ENCODE measurements at places on chromosomes 4 and X.

DNA sequence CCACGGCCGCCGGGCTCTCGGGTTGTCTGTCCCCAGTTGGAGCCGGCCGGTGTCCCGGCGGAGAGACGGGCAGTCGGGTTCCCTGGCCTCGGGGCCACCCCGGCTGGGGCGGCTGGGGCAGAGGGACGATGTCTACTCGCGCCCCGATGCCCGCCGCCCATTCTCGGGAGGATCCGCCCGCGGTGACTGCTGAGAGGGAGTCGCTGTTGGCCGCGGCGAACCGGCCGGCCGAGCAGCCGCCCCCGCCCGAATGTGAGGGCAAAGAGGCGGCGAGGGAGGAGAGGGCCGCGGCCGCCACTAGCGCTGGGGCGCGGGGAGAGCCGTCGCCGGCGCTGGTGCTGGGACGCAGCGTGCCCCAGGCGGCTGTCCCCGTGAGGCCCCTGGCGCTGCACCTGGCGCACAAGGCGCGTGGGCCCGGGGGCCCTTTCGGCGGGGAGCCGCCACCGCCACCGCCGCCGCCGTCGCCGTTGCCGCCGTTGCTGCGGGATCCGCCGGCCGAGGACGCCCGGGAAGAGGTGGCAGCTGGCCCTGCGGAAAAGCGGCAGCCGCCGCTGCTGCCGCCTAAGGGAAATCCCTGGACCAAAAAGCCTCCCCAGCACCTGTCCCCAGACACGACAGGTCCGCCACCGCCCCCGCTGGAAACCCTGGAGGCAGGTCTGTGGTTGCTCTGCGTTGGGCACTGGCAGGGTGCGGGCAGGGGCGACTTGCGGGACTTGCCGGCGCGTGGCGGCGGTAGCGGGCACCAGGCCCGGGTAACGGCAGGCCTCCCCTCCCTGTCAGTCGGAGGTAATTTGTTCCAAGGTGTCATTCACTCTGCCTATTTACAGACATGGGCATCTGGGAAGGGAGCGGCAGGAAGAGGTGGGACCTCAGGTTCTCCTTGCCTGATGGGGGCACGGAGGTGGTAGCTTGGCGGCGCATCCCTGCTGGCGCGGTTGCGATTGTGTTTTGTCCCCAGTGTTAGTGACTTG is 739 bp downstream of the LARP1B start:
- peak; percentile 39 for DNase-seq

- no peak for DNase-seq
Measured at GRCh38 chrX:45070116-45071007, 130.3 kb downstream of the DIPK2B start.

- DNase-seq, result no peak
Measured at GRCh38 chr4:186693159-186693815, 30.4 kb downstream of the FAT1 start.

GRCh38 chr4:110211007-110211769 is 12.8 kb upstream of the ELOVL6 start:
- DNase-seq, result no peak

- no peak for DNase-seq
Measured at GRCh38 chr4:77037736-77038135, 38.1 kb downstream of the CCNI start.

GRCh38 chr4:46648088-46648744 is 258.3 kb upstream of the GABRA2 start:
- DNase-seq, result no peak

GRCh38 chrX:109624641-109625616 is at the start of gene KCNE5:
Gene KCNE5 (minus strand): TSS chrX:109625172. CDS start chrX:109625020, 152 bp downstream.
- no peak for DNase-seq

- DNase-seq, result no peak
Measured at GRCh38 chr4:45302828-45303227, 576.5 kb upstream of the GNPDA2 start.

GRCh38 chrX:74295101-74295500 is 8.9 kb upstream of the ZCCHC13 start:
- DNase-seq, result no peak

DNA sequence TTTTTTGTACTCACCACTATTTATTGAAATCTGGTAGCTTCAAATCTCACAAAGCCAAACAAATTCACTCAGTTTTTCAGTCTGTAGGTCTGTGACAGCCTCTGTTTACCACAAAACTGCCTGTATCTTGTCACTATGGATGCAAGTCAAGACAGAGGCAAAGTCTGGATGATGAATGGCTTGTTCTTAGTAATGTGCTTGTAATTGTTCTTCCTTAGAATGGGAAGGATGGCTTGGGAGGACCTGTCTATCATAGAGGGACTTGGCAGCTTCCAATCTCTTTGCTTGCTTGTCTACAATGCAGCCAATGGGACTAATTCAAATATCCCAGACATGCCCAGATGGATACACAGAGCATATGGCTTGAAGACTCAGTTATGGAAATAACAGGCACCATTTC is 141.2 kb upstream of the SCML1 start:
- no peak for DNase-seq

- DNase-seq, result no peak
Measured at GRCh38 chr4:145681956-145682355, 2.0 kb downstream of the C4orf51 start.

- DNase-seq, result no peak
Measured at GRCh38 chr4:58061967-58062366, 951.8 kb upstream of the IGFBP7 start.

DNA sequence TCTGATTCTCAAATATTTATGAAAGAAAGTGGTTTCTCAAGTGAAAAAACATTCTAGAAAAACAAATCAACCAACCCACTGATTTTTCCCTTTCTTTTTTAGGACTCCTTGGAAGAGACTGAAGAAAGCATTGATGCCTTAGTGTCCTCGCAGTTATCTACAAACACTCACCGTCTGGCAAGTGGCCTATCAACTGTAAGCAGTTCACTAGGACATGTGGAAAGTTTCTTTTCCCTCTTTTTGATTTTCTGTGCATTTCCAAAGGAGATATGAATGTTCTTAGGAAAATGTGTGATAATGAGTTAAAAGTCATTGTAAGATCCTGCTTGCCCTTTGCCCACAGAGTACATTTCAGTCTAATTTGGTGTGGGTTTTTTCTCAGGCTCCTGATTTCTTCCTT is 95.9 kb downstream of the SYTL5 start:
- no peak for DNase-seq
